ENCODE measurements at places on chromosomes 12 and 14.

DNA sequence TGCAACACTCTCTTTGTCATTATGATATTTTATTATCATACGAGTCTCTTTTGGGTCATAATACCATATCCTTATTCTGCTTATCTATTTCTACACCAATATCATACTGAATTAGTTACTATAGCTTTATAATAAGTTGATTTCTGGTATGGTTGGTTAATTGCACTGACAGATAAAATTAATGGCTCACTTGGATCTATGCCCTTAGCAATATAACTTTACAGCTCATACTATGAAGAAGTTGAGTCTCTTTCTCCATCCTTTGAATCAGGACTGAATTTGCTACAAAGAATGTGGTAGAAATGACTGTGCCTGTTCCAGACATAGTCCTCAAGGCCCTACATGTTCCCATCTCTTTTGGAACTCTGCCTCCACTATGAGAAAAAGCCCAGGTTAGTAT, 139.7 kb upstream of the DYRK2 start:
- DNase-seq = no peak

DNA sequence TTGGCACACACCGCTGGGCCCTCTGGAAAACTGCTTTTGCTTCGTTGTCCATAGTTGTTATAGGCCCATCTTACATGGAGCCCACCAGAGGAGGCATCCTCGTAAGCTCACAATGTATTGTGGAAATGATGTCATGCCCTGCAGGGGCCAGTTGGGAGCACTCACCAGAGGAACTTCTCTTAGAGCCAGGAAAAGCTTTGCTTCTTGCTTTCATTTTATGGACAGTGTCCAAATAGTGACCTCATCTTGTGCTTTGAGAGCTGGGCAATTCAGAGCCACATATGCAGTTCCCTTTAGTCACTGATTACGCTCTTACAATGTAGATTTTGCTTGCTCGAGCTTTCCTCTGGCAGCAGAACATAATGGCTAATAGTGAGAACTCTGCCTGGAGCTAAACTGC, 275.6 kb downstream of the AACS start:
- DNase-seq = peak; percentile 39

- no peak for DNase-seq
Observed at GRCh38 chr12:25801734-25802133, 156.7 kb upstream of the RASSF8 start.

DNA sequence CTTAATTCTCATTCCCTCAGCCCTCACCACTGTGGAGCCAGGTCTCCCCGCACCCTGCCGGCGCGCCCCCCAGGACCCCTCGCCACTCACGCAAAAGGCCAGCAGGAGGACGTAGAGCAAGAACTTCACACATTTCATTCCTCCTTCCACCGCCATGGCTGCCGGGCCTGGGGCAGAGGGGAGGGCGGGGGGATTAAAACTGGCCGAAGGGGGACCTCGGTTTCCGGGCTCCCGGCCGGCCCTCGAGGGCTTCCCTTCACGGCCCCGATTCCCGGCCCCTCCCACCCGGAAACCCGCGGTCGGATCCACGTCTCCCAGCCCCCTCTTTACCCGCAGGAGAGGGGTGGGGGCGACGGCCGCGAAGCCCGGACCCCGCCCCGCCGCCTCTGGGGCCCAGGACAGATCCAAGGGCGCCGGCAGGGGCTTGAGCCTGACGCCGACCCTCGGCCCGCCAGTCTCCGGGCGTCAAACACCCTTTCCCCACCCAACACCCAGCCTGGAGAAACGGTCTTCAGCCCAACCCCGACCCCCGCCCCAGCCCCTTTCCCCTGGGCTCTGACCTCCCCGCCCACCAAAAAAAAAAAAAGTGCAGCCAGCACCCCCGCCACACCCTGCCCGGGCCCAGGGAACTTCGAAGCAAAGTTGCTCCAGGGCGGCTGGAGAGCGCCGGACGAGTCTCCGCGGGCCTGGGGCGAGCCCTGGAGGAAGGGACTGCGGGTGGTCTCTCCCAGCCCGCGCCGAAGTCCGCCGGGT, 447 bp downstream of the CD63 start:
- DNase-seq = peak; percentile 62

- DNase-seq = no peak
Observed at GRCh38 chr12:86660488-86661147, 404.4 kb upstream of the MGAT4C start.

DNA sequence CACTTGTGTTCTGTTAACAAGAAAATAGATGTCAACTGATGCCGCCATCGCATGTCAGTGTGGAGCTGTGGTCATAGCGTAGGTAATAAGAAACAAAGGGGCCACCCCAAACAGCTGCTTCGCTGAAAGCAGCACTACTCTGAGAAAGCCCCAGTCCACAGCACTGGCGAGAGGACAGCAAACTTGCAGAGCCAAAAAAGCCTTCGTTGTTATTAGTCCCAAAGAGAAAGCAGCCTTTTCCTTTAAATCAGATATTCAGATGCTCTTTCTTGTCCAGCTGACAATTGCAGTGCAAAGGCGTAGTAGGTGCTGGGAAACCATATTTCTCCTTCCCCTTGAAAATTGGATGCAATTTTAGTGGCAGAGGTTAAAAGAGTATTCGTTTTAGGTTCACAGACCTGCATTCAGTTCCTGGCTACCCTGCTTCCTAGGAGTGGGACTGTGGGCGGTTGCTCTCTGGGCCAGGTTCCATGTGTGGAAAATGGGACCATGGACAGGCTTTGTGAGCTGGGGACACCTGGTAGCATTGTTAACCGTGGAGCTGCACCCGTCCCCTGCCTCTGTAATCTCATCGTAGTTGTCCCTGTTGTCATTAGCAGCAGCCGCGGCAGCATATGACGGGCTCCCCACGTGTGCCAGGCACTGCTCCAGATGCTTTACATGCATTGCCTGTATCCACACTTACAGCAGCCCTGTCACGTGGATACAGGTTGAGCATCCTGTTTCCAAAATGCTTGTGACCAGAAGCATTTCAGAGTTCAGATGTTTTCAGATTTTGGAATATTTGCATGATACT, 54.2 kb downstream of the ELK3 start:
- DNase-seq = peak; percentile 45

GRCh38 chr14:105137481-105138020, 31.0 kb downstream of the JAG2 start:
- no peak for DNase-seq

- DNase-seq = no peak
Observed at GRCh38 chr12:17503742-17504141, 586.3 kb downstream of the RERGL start.

DNA sequence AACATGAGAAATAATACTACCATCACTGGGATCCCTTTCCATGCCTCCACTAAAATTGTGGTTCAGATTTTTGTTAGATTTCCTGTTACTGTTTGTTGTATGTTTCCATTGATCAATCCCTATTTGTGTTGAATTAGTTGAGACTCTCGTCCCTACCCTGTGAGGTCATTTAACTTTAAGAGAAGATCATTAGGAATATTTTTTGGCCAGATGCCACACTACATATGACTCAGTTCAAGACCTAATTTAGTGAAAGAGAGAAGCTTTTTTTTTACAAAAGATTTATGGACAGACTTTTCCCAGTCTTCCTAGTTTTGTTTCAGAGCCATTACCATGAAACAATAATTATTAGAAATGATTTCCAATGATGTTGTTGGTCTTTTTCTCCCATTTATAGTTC, 35.5 kb downstream of the CPSF6 start:
- DNase-seq = peak; percentile 22

- DNase-seq = peak; percentile 56
Observed at GRCh38 chr14:61101803-61102548, 120.9 kb downstream of the SLC38A6 start.

- DNase-seq = peak; percentile 72
Observed at GRCh38 chr12:116376354-116377193, 99.1 kb upstream of the MED13L start.

DNA sequence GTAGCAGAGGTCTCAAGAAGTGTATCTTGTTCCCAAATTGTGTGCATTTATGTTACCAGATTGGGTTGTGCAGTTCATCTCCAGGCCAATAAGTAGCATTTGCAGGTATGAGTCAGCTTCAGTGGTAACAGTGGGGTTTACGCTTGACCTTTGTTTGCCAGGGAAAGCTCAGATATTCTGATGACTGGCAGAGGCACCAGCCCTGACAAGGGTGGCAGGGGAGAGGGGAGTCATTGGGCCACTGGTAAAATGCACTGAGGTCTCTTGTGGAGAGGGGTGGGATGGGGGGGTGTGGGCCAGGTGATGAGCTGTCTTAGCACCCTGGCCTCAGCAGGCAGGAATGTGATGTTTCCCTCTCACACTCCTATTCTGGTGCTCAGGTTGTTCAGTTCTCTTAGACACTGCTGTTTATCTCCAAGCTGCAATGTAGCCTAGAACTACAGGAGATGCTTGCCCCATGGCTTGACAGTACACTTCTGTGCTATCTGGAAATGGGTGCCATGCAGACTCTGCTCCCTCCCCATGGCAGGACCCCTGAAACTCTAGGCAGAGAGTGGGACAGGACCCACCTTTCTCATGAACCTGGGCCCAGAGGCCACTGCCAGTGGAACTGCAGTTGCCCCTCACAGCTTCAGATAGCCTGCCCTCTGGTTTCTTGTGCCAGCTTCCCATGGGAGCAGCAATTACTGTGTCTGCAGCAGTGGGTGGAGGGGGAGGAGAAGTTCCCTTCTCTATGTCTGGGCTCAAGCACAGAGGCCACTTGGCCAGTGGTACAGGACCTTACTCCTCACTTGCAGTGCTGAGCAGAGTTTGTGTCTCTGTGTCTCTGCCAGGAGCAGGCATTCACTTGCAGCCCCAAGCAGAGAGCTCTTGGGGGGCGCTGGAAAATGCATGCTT, 31.9 kb downstream of the USP15 start:
- DNase-seq = no peak

- DNase-seq = peak; percentile 47
Observed at GRCh38 chr14:70086685-70087379, 101.9 kb downstream of the SLC8A3 start.

DNA sequence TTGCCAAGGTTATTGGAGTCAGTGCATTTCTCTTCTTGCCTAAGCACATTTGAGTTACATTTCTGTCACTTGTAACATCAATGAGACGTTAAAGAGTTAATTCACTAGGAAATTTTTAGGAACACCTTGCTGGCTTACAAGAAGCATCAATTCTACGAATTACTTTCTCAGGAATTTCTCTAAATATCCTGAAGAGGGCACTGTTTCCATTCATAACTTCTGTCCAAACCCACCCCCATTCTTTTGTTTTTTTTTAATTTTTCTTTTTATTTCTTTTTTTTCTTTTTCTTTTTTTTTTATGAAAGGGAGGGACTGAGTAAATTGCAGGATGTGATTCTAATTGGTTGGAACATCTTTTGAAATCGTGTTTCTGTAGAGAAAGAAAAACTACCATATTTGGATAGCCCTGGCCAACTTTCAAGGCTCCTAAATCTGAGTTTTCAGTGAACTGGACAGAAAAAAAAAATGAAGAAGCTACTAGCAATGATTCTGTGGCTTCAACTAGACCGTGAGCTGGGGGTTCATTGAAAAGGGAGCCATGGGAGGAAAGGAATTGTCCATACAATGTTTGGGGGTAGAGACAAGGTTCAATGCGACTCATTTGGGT, 285.3 kb downstream of the DAD1 start:
- DNase-seq = peak; percentile 5

- no peak for DNase-seq
Observed at GRCh38 chr14:100673085-100673806, 53.4 kb upstream of the DLK1 start.

- DNase-seq = no peak
Observed at GRCh38 chr12:116697305-116697704, 40.6 kb downstream of the SPRING1 start.

GRCh38 chr14:103178521-103178920, 55.3 kb downstream of the TNFAIP2 start:
- no peak for DNase-seq

DNA sequence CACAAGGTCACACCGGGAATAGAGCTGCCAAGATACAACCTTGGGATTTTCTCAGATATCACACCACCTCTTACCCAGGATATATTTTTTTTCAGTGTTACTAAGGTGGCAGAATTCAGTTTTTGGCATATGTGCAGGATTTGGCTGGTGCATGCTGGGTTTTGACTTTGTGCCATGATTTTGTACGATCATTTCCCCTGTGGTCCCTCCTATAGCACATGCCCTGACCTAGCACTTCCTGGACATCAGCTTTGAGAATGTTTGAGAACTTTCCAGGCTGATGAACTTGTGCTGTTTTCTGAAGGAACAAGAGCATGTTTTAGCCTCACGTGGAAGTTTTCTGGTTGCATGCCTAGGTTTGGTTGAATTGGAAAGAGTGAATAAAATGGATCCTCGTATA, 11.0 kb upstream of the TBPL2 start:
- peak; percentile 13 for DNase-seq

DNA sequence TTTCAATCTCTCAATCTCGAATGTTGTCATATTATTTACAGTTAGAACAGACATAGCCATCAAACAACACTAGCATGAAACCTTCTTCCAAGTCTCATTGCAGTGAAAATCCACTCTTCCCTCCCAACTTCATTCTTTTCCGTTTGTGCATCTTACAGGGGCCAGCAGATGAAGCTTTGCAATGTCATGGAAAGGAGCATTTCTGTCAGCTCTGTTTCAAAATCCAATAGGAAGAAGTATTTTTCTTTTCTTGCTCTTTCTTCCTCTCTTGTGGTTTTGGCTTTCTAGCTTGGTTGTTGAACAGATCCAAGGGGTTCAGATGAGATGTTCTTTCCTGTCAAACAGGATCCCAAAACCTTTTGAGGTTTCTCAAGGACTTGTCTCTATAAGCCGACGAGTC, 416.6 kb downstream of the AEBP2 start:
- DNase-seq = no peak

- no peak for DNase-seq
Observed at GRCh38 chr12:95429172-95429510, 44.8 kb upstream of the METAP2 start.

DNA sequence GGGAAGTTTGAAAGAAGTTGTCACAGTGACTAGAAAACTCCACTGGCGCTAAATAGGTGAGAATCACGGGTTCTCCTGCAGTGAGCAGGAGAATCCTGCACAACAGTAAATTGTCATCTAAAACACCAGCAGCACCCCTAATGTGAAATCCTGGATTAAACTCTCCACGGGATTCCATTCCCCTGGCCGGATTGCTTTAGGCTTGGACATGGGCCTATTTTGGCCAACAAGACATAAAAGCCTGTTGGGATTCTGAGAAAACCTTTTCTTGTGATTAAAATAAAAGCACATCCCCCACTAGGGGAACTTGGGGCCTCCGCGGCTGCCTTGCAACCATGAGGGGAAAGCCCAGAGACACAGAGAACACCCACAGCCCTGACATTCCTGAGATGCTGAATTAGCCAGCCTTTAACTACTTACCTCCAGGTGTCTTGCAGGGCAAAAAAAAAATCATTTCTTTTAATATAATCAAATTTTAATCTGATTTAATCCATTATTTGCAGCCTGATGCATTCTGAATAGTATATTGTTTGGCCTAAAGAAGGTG, 21.0 kb upstream of the TSPAN11 start:
- DNase-seq = no peak

DNA sequence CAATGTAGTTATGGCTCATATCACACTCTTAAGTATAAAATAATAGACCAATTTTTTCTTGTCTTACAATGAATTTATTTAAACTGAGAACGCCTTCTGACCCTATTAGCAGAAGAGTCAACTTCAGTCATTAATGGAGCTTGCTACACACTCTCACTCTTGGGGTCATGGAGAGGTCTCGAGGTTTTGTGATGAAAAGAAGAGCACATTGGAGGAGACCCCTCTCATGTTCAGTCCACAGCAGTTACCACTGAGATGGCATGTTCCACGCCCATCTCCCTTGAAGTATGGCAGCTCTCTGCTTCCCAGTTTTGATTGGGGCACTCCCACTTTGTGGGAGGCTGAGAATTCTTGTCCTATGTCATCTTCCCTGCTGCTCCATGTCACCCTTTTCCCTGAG, 266.4 kb downstream of the RPS29 start:
- no peak for DNase-seq

GRCh38 chr12:119807380-119807779, 69.7 kb downstream of the CIT start:
- no peak for DNase-seq

All from AG10803 (cell line).